ENCODE measurements at places on chromosomes 11 and 22.

DNA sequence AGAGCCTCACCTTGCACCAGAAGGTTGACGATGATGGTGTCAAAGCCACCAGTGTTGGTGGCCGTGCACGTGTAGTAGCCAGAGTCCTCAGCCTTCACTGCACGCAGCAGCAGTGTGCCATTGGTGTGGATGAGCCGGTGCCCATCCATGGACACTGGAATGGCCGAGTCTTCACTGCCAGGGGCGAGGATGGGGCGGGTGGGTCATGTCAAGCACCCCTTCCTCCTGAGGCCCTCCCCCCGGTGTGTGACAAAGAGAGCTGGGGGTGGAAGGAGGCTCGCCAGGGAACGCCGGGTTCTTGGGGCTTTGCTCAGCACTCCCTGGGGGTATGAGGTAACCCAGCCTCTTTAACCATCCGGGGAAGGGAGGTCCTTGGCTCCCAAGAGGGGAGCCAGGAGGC, 111.6 kb downstream of the CEP164 start:
- DNase-seq, result no peak

DNA sequence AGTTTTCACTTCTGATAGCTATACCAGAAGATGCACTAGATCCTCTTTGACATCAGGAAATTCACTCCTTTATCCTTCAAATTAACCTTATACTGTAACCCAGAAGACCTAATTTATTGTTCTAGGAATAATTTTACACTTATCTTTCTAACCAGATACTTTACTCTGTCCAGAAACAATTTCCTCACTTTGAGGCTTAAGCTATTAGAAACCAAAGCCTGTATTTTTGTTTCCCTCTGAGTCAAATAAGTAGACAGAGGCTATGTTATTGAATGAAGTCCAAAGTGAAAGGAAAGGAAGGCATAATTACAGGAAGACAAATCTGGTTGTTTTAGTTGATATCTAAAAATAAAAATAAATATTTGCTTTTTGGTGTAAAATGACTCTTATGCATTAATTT, 2.2 kb downstream of the OR51V1 start:
- no peak for DNase-seq

DNA sequence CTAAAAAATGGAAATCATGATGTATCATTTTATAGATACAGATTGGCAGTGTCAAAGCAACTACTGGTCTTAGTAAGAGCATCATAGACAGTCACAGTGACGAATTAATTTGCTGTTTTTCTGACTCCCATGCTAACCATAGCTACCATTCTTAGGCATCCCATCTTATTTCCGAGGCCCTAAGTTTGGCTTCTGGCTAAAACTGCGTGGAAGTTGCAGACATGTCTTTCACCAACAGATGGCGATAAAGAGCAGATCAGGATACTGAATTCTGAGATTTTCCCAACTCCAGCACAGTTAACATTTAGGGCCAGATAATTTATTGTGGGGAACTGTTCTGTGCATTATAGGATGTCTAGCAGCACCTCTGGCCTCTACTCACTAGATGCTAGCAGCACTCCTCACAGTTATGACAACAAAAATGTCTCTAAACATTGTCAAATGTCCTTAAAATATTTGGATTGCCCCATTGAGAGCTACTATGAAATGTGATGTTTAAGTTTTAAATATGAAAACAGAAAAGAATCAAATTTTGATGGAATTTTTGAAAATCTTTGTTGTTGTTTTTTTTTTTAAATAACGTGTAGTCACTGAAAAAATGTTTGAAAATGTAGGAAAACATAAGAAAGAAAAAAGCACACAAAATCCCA, 16.3 kb downstream of the OR2AG2 start:
- DNase-seq, result peak; percentile 41

DNA sequence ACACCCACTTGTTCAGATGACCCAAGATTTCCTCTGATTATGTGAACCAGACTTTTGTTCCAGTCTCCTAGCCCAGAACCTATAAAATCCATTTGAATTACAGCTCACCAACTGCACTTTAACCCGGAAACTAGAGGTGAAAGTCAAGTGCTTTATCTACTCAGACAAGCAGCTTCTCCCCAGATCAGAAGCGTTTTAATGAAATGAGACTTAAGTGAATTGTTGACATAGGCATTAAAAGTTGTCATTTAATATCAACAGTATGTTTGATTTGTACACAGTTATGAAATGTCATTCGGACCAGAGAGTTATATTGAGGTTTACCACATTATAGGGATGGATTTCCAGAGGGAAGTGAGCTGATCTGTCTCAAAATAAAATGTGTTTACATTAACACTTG, 52.0 kb downstream of the CADM1 start:
- no peak for DNase-seq

GRCh38 chr22:48782811-48783511, 1044.7 kb downstream of the BRD1 start:
- DNase-seq, result no peak

DNA sequence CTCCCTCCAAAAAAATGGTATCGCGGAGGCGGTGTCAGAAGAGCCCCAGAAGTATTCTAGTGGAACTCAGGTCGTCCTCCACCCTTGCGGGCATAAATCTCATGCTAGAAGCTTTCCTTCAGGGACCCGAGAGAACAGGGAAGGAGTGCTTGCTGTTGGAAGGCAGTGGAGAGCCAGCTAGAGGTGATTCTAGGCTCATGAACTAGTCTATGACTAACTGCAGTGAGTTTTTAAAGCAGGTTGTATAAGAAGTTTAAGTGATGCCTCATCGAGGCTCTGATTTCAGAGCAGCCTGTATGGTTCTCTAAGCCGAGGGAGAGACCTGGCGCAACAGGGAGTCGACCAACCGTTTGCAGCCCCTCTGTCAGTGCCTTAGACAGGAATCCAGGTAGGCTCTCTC, 85.7 kb downstream of the TBC1D22A start:
- peak; percentile 54 for DNase-seq

GRCh38 chr11:47631473-47631872, 10.9 kb downstream of the MTCH2 start:
- no peak for DNase-seq

- DNase-seq, result no peak
These were observed 2.7 kb downstream of the MDK start for GRCh38 chr11:46383974-46384701.

DNA sequence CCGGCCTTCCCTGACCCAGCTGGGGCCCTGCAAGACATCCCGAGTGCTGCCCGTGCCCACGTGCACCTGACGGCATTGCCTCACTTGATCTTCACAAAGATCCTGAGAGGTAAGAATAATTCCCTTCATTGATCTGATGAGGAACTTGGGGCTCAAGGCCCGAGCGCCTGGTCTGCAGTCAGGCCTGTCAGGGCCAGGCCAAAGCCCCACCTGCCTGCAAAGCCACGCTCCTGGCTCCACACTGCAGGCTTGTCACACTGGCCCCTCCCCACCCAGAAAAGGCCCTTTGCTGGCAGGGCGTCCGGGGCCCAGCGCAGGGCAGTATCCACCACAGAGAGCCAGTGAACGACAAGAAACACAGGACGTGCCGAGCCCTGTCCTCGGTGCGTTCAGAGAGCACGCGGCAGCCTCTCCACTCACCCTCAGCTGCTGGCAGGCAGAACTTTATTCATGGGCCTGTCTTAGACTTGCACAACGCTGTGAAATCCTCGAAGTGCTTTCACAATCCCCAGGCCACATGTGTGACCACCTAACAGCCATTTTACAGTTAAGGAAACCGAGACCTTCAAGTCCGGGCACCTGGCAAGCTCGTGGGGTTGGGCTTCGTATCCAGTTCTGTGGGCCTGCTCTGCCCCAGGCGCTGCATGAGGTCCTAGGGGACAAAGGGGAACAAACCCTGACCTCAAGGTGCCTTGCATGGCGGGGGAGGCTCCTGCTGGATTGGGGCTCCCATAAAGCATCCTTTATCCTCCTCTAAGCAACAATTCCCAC, 14.8 kb downstream of the KIAA0930 start:
- DNase-seq, result no peak

DNA sequence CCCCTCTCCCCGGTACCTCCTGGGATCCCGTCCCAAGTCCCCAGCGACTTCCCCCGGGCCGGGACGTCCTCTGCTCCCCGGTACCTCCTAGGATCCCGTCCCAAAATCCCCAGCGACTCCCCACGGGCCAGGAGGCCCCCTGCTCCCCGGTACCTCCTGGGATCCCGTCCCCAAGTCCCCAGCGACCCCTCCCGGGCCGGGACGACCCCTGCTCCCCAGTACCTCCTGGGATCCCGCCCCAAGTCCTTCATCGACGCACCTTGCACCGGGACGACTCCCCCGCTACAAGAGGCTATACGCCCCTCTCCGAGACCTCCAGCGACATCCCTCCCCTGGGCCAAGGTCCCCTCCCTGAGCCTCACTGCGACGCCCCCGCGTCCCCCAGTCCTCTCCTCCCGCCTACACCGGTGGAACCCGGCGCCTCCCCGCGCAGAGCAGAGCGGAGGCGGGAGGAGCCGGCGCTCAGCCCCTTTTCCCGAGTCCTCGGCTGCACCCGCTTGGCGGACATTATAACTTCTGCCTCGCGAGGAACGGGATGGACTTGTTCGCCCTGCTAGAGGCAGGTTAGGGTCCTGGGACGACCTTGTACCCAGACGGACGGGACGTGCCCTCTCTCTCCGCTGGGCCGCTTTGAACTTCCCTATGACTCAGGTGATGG, 912 bp downstream of the KREMEN1 start:
- DNase-seq, result peak; percentile 36

DNA sequence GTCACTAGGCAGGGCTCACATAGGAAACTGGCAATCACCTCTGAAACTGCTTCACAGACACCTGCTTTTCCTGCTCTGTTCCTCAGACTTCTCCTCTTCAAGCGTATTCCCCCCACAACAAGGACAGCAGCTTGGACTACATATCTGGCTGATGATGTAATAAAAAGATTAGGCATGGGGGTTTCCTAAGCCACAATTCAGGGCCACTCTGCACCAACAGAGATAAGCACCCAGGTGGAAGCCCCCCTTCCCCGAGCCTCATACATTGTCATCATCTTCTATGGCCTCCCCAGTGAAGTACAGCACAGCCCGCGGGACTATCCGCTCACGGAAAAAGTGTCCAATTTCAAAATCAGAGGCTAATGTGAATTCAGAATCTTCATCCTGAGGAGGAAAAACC, 25.0 kb upstream of the PHLDA2 start:
- peak; percentile 39 for DNase-seq

DNA sequence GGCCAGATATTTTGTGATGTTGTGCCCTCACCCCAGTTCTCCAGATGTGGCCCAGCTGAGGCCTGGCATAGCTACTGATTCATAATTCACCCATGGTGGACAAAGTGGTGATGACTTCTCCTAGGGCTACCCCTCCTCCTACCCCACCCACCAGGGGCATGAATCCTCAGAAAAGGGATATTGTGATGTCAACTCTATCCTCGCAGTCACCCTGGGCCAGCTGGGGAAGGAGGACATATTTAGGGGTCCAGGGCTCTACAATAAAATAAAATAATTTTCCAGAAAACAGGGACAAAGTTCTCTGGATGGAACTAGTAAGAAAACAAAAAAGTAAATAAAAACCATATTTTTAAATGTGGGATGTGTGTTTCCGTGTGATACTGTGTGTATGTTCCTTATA, at the start of gene UBQLNL:
Gene UBQLNL, minus strand, starts transcription at position 101 of the 400 bp plus-strand sequence. CDS start 258 bp downstream, outside the sequence.
- DNase-seq, result no peak

DNA sequence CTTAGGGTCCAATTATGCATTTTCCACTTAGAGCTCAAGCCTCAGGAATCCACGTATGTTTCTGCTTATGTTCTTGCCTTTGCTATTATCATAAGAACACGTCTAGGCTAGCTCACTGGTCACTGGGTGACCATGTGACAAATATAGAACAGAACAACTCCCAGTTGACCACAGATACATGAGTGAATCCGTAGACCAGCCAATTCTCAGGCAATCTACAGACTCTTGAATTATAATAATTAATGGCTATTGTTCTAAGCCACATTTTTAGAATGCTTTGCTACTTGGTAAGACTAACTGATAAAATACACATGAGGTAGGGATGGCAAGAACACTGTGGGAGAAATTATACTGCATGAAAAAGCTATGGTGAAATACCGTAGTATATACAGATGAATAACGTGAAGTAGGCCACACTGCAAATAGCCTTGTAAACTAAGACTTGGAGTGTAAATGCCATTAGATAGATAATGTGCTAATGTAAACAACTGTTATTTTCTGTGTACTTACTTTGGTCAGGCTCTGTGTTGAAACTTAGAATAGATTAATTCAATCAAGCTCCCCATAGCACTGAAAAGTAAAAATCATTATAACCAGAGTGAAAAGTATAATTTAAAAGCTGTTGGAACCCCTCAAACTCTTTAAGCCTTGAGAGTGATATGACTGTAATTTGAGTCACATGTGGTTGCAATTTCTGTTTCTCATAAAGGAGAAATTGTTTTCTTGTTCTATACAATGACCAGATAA, 366.2 kb upstream of the CCDC179 start:
- DNase-seq, result no peak

GRCh38 chr11:17001806-17002205, 12.4 kb downstream of the PLEKHA7 start:
- no peak for DNase-seq

DNA sequence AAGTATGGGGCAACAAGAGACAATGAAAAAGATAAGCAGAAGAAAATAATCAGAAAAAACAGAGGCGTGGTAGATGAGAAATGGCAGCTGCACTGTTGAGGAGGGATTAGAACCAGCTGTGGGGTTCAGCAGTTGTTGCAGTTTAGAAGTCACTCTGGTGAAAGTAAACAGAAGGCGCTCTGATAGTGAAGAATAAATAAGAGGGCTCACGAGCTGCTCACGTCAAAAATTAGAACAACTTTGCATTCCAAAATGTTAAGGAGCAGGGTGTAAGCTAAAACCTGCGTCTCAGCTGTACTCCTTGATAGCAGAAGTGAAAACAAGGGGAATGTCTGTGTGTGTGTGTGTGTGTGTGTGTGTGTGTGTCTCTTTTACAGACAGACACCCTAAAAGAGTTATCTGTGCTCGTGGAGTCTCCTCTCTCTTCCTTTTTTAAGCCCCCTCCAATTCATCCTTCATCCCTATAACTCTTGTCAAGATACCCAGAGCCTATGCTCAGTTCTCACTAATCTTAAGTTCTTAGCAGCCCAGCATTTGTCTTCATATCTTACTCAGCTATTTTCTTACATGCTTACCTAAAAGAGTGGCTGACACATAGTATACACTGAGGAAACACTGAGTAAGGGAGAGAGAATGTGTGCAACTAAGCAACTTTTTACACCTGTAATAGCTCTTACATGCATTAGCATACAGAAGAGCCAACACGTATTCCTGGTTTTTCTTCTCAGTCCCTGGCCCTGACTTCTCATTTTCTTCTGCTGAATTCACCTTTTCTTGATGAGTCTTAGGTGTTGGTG, 8.9 kb downstream of the TTC17 start:
- DNase-seq, result peak; percentile 61

GRCh38 chr11:108647387-108647700, 17.5 kb upstream of the DDX10 start:
- DNase-seq, result no peak

Measured in kidney tubule cell (primary cell).